ENCODE measurements at places on chromosomes 16 and 17.

GRCh38 chr17:67818110-67819002 lies 6.9 kb upstream of the BPTF start:
- no peak for DNase-seq

DNA sequence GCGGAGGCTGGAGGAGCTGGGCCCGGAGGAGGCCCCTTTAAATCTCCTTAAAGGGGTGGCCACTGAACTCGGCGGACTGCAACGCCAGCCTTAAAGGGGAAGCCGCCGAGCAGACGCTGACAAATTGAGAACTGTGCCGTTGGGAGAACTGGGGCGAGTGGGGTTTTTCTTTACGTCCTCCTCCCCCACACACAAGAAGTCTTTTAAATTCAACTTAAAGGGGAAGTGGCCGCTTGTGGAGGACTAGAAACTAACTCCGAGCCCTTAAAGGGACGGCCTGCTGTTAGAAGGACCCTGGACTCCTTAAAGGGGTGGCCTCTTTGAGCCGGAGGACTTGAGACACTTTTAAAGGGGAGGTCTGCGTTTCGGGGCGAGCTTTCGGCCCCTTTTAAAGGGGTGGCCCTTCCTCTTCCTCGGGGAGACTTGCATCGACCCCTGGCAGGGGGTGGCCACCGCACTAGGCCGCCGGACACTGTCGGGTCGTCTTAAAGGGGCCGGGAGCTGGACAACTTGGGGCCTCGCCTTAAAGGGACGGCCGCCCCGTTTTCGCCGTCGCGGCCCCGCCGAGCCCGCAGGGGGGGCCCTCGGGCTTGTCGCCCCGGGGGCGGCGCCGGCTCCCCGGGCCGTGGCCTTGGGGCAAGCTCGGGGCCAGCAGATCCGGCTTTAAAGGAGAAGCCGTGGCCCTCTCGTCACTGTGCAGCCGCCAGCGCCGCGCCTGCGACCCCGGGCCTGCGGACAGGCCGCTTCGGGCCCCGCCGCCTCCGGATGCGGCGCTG lies 688 bp downstream of the FBRS start:
- DNase-seq, result no peak

DNA sequence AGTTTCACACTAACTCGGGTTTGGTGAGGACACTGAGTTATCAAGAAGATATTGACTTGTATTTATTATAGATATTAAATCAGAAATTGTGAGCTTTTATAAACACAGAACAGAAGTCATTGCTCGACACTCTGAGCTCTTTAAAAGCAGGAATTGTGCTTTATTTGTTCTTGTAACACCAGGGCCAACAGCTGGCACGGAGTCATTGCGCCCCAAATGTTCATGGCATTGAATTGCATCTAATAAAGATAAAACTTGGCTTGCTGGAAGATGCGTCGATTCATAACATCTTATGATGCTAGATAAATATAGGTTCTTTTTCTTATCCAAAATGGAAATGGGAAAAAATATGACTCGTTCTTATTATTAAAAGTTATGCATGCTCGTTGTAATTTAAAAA lies 11.8 kb upstream of the MLYCD start:
- DNase-seq, result no peak

DNA sequence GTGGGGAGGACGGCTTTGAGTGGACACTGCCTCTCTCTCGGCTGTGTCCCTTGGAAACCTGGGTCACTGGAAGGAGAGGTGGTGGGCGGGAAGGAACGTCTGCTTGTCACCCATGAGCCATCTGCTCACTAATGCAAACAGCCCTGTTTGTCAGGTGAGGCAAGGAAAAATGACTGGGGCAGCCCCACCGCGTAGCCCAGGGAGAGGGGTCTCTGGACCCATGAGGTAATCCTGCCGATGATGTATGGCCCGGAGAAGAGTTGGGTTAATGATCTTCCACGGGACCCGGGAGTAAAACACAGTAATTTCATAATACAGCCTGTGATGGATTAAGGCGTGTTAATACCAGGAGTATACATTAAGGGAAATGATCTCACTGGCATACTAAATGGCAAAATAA lies 197.0 kb downstream of the CYLD start:
- no peak for DNase-seq
